ENCODE measurements at places on chromosomes 13 and 19.

- DNase-seq: peak; percentile 16
These were observed at the start of gene ZNF578 for GRCh38 chr19:52453324-52454094. Gene ZNF578, plus strand, starts transcription at chr19:52453553. Its CDS starts 48,293 bp downstream, at chr19:52501846.

- no peak for DNase-seq
These were observed 1008.0 kb downstream of the PCDH9 start for GRCh38 chr13:66222127-66222526.

- DNase-seq: no peak
These were observed 33.2 kb upstream of the PEPD start for GRCh38 chr19:33554821-33555220.

DNA sequence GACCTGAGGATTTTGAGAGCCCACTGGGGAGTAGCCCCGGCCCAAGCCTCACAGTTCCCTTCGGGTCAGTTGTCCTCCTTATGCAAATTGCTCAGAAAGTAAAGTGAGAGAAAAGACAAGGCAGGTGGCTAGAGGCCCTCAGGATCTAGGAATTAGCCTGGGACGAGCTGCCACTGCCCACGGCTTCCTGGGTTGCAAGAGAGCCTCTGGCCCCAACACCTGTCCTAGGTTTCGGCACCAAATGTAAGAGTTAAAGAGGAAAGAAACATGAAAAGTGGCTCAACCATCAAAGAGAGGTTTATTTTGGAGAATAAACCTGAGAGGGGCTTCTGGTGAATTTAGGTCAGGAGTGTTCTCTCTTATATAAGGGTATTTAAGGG lies 25.6 kb downstream of the TMEM255B start:
- no peak for DNase-seq

DNA sequence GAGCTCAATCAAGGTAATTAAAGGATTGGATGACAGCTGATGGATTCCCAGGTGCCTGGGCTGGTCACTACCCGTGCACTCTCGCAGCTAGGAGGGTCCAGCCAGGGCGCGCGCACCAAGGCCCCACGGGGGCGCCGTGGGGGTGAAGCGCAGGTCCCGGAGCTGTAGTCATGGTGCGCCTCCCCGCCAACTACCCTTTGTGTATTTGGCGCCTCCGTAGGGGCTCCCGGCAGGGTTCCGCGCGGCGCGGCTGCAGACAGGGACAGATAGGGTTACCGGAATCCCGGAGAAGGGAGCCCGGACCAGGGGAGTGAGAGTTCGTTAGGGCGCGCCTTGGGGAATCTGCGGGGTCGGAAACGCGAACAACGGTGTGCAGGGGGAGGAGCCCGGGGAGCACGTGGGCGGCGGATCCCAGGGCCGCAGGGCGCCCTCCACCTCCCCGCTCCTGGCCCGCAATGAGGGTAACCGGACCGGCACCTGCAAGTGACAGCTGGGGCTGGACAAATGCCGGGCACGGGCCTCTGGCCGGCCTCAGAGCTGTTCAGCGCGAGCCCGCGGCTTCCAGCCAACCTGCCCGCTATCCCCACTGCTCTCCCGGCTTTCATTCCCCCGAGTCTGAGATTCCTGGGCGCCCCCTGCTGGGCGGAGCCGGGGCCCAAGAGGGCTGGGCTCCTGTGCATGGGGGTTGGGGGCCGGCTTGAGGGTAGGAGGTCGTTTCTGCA lies 3.4 kb upstream of the PRAM1 start:
- DNase-seq: no peak

- no peak for DNase-seq
These were observed 506.6 kb downstream of the PCDH9 start for GRCh38 chr13:66723576-66723975.

DNA sequence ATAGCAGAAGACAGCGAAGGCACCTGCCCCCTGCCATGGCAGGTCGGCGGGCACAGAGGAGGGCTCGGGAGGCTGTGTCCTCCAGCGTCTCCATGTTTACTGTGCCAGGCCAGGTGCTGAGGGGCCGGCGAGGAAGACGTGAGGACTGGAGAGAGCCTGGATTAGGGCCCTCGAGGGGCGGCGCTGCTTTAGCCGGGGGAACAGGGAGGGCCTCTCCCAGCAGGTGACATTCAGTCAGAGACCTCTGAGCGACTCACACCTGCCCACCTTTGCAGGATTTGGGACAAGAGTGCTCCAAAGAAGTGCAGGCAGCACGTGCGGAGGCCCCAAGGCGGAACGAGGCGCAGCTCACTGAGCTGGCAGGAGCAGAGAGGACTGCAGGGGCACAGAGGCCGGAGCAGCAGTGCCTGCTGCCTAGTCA lies 17.6 kb downstream of the KDM4B start:
- no peak for DNase-seq

- no peak for DNase-seq
These were observed 18.8 kb downstream of the TMEM143 start for GRCh38 chr19:48344892-48345291.

DNA sequence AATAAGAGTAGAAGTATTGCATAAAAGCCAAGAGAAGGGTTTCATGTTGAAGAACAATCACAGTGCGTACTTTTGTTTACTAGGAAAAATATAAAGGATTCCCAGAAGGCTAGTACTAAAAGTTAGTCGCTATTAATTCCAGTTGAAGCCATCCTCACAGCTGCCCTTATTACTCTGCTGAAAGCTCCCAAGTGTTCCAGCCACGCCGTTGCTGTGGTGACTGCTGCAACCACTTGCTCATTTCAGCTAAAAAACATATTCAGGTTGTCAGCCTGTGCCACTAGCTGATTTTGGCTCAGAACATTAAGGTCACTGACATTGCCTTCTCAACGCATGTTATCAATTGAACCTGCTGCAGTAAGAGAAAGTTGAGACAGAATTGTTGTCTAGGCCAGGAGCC lies 87.1 kb upstream of the FNDC3A start:
- no peak for DNase-seq
